ENCODE measurements at places on chromosomes 4 and X.

DNA sequence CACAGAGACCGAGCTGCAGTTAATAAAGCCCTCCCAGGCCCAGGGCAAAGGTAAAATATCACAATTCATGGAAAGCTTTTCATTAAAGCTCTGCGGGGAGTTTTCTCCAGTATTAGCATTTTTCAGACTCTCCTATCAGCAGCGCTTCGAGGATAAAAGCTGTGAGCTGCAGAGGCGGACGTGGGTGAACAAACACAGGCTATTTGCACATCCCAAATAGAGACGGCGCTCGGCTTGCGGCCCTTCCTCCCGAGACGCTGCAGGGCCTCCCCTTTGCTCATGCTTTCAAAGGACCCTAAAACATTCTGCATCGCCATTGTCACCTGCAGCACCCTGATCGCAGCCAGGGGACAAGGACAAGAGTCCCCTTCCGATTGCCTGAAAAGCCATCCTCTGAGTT is 97.3 kb downstream of the SORCS2 start:
- no peak for DNase-seq

GRCh38 chr4:98939892-98940298 is 11.0 kb upstream of the EIF4E start:
- DNase-seq: peak; percentile 85

GRCh38 chr4:139773560-139774318 is 108.1 kb downstream of the MGST2 start:
- DNase-seq: no peak

GRCh38 chr4:89221167-89221867 is 86.3 kb downstream of the GPRIN3 start:
- no peak for DNase-seq

GRCh38 chr4:27921231-27921630 is 1060.6 kb downstream of the STIM2 start:
- DNase-seq: no peak

- DNase-seq: no peak
Measured at GRCh38 chr4:42083816-42084215, 68.6 kb downstream of the BEND4 start.

GRCh38 chr4:89492581-89493071 is 185.0 kb upstream of the GPRIN3 start:
- no peak for DNase-seq

- no peak for DNase-seq
Measured at GRCh38 chr4:6829086-6829485, 46.6 kb downstream of the KIAA0232 start.

- peak; percentile 1 for DNase-seq
Measured at GRCh38 chrX:83535417-83536196, 27.5 kb downstream of the POU3F4 start.

Data from eye (tissue), 1 donor.